ENCODE measurements at places on chromosomes 16 and 17. TPM values are rescaled to one million over a fixed set of nuclear protein-coding genes. Genes with fewer than 3 reads are reported as not detected.

TRPV3 gene
- 0.43 TPM for total RNA-seq

DNA sequence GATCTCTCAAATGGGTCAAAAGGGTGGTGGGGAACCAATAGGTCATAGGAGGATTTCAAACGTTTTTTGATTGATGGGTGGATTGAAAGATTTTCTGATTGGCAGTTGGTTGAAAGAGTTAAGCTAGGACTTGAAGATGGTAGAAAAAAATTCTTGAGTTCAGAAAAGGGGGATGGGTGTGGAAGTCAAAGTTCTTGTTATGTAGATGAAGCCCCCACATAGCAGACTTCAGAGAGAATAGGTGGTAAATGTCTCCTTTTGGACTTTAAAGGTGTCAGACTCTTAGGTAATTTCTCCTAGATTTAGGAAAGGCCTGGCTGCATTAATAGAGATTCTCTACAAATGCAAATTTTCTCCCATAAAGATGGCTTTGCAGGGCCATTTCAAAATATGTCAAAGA is 163.3 kb downstream of the HS3ST4 start:
- DNase-seq: no peak

GRCh38 chr17:1975573-1975972 is 49.6 kb downstream of the RTN4RL1 start:
- DNase-seq: no peak

GRCh38 chr16:31215287-31216162 is 1.4 kb downstream of the PYDC1 start:
- peak; percentile 69 for DNase-seq

DNA sequence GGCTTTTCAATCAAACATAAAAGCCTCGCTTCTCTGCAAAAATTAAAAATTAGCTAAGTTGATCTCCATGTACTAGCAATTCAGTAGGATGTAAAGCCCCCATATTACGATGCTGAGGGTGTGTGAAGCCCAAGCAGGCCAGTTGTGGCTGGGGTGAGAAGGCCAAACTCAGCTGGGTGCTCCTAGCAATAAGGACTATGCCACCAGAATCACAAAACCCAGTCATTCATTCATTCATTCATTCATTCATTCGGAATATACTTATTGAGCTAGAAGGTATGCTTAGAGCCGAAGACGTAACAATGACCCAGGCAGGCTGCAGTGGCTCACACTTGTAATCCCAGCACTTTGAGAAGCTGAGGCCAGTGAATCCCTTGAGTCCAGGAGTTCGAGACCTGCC is 3.9 kb upstream of the CRYBA1 start:
- no peak for DNase-seq

DNA sequence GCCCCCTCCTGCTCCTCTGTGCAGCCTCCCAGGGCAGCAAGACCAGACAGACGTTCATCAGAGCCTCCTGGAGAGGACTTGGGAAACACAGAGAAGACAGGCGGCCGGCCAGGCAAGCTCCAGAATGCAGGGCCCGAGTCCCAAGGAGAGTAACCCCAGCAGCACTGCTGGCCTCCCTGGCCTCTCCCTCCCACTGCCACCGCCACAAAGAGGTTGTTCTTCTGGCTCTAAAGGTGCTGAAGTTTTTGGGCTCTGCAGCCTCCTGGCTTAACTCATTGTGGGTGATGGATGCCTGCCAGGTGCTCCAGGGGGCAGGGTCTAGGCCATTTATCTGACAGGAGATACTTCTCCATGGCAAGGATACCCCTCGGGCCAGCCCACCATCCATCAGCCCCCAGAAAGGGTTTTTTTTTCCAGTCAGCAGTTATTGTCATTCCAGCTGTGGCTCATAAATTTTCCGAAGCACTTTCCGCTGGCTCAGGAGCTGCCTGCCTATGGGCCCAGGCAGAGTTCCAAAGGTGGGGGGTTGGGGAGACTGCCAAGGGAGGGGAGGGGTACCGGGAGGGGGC is 32.0 kb upstream of the MRPS23 start:
- DNase-seq: peak; percentile 32

- DNase-seq: no peak
Measured at GRCh38 chr17:13917634-13918033, 151.7 kb upstream of the COX10 start.

TAOK2 gene
- total RNA-seq: 63.9 TPM

GRCh38 chr17:36653374-36653773 is 52.0 kb downstream of the MRM1 start:
- DNase-seq: no peak

KRTAP1-3 gene
- total RNA-seq: not detected

- DNase-seq: no peak
Measured at GRCh38 chr17:55889271-55889670, 138.4 kb downstream of the PCTP start.

GRCh38 chr17:35733366-35733765 is 1.9 kb downstream of the RASL10B start:
- DNase-seq: no peak

DNA sequence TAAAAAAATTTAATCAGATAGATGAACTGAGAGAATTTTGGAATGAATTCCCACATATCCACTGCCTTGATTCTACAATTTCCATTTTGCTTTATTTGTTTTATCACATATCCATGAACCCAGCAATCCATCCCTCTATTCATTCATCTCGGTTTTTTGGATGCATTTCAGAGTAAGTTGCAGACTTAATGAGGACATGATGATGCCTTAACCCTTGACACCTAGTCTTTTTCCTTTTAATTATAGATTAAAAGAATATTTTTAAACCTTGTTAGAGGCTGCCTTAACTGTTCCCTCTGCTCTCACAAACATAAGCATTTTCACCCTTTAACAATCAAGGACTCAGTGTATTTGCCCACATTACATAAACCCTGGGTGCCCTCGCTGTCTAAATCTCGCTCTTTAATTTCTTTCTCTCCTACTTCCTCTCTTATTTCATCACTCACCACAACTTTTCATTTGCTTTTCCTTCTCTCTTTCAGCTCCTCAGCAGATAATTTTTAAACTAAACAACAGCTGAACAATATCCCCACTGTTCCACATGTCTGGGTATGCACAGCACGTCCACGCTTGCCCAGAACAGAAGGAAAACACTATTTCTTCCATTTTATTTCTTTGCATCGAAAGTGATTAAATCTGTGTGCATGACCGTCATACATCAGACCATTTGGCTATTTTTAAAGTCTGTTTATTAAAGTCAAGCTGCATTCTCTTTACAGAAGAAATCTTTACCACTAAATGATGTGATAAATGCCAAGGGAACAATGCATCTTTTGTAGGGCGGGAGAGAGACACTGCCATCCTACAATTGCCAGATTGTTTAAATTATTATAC is 39.9 kb downstream of the IQCK start:
- peak; percentile 23 for DNase-seq

MMP2 gene
- 634 TPM for total RNA-seq

DNA sequence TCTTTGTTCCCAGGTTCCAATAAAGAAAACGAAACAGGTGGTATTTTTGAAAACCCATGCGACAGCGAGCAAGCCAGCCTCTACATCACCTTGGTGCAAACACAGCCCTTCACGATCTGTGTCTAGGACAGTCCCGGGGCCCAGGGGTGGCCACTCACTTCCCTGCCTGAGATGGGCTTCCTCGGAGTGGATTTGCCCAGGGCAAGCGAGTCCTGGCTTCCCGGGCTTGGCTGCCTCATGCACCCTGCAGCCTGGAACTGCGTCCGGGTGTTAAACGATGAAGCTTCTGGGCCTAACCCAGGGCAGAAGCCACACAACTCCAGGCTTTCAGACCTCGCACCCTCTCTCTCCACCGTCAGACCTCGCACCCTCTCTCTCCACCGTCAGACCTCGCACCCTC is 66.0 kb downstream of the RPH3AL start:
- DNase-seq: no peak

GRCh38 chr16:1863681-1864460 is 8.1 kb downstream of the MEIOB start:
- DNase-seq: peak; percentile 66

DNA sequence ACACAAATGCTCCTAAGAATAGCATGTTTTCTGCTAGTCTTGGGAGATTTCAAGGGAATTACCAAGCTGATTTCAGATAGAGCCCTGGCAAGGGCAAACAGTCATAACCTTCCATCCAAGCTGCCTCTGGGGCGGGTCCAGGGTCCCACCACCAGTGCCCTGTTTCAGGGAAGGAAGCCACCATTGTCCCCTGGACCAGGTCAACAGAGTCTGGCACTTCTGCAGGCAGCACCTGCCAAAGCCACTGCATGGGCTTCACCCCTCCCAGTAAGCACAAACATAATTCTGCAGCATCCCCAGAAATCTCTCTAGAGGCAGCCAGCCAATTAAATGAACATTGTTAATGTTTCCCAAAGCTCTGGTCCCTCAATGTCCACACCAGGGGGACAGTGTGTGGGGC is 143.0 kb downstream of the SALL1 start:
- DNase-seq: no peak

GRCh38 chr16:54930005-54930868 is at the start of gene IRX5:
IRX5 (plus strand) TSS chr16:54930865; CDS start chr16:54931199, 334 bp downstream.
- DNase-seq: peak; percentile 92

DNA sequence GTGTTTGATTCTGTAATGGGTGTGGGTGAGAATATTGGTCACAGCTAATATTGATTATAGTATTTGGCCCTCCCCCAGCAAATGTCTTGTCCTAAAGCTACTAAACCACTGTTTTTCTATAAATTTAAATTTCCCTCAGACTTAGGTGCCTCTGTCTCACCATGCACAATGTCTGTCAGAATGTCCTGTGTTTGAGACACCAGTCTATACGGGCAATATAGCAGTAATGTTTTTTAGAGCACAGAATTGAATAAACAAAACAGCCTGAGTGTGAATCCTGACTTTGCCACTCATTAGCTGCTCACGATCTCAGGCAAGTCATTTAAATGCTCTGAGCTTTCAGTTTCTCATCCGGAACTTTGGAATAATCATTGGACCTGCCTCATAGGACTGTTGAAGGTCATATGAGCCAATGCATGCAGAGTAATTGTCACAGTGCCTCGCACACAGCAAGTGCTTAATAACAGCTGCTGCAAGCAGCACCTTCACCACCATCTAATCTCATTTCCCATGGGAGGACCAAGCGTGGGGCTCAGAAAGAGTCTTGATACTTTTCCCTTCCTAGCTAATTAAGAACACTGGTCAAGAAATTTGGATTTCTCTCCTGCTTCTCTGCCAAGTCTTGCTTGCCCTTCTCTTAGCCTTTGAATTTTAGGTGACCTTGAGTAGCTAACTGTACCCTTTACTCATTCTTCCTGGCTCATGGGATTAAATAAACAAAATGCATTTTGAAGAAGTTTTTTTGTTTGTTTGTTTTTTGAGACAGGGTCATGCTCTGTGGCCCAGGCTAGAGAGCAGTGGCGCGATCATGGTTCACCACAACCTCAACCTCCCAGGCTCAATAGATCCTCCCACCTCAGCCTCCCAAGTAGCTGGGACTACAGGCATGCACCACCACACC is 9.8 kb downstream of the HLF start:
- no peak for DNase-seq

MRM1 gene
- total RNA-seq: 3.9 TPM

DNA sequence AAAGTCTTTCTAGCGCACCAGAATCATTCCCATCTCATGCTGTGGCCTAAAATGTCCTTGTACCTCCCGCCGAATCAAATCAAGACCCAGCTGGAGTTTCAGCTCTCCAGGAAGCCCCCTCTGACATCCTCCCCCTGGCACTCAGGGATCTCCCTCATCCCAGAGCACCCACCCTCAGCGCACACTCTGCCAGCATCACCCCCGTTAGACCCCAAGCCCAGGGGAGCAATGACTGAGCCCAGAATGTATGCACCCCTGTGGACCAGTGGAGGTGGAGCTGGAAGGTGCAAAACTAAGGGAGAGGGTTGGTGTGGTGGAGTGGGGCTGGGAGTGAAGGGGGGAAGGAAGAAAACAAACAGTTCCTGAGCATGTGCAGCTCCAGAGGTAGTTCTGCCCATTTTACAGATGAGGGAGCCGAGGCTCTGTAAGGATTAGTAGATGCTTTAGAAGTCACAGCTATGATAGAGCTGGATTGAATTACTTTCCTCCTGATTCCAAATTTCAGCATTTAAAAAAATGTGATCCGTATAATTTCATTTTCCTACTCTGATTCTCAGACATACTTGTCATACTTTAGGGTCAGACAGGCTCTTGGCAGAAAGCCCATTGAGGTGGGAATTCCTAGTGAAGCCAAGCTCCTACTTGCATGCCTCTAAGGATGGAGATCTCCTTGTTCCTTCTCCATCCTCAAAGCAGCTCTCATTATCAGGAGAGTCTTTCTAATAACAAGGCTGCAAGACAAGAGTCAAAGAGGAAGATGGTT is 242.7 kb downstream of the KATNIP start:
- no peak for DNase-seq
